ENCODE measurements at places on chromosomes 4 and X.

GRCh38 chrX:44570522-44570921 lies 27.9 kb upstream of the FUNDC1 start:
- no peak for DNase-seq

GRCh38 chrX:12979026-12979607 lies 4.2 kb downstream of the TMSB4X start:
- no peak for DNase-seq

- no peak for DNase-seq
Observed at GRCh38 chrX:107626916-107627315, 1.4 kb upstream of the PRPS1 start.

DNA sequence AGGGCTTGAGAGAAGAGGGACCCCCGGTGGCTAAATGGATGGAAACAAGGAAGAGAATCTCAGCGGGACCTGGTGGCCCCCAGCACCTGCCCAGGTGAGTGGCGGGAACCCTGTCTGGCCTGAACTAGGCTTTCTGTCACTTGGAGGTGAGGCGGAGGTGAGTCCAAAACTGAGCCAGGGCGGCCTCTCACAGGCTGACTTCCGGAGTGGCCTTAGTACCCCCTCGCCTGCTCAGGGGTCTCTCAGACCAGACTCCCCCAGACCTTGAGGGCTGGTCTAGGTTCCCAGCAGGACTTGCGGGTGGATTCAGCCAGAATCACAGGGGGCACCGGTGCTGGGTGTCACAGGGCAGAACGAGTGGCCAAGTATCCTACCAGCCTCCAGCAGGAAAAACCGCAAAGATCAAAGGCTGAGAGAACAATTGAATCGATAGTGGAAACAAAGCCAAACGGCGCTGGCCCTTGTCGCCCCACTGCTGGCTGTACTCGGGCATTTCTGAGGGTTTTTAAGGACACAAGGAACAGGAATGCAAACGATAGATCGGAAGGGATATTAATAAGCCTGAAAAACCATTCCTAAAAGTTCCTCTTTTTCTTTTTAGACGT lies 67.8 kb downstream of the WFS1 start:
- DNase-seq, result no peak

DNA sequence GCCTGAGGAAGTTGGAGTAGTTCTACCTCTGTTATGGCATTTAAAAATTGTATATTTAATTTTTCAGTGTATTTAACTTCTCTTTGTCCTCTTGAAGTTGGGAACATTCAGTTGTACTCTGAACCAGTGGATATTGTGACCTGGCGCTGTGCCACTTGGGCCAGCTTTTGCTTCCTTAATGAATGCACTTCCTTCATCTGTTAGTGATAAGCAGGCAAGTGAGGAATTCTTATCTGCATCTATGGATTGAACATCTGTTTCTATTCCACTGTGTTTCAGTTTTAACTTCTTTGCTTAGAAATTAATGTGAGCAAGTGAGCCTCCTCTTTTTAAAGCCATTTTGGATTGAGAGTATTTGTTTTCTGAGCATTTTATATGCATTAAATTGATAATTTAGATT lies 128.3 kb downstream of the UCHL1 start:
- DNase-seq, result no peak

DNA sequence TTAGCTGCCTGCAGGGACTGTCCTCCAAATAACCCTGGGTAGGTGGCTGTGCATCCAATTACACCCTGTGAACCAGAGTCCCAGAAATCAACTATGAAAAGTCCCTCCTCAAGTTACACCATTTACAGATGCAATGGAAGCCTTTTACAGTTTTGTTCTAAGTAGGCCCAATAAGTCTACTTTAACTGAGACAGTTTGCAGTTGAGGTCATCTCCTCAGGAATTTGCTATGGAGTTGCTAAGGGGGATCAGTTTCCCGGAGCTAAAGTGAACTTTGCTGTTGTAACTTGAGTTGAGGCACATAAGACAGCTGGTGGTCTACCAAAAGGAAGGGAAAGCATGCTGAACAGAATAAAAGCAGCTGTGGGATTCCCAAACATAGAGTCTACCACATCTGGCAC lies 121.6 kb upstream of the STK26 start:
- no peak for DNase-seq

GRCh38 chr4:70443329-70443728 lies 28.7 kb upstream of the MUC7 start:
- DNase-seq, result no peak

DNA sequence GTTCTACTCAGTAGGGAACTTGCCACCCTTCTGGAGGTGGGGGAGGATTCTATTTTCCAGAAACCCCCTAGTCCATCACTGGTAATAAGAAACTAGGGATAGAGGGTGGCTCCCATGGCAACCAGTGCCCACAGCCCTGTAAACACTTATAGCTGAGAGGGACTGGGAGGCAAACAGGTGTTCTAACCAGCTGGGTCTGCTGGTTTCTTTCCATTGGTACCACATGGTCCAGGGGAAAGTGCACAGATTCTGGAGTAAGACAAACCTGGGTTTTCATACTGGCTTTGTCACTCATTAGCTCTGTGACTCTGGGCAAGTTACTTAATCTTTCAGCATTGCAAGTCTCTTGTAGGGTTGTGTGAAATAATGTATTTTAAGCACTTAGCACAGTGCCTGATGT lies 26.9 kb downstream of the IGSF1 start:
- DNase-seq, result no peak

GRCh38 chrX:44494357-44494756 lies 48.3 kb downstream of the FUNDC1 start:
- DNase-seq, result no peak

- DNase-seq, result no peak
Observed at GRCh38 chr4:152328582-152328981, 207.3 kb downstream of the FBXW7 start.

GRCh38 chrX:44223150-44223549 lies 120.3 kb downstream of the EFHC2 start:
- DNase-seq, result no peak

- DNase-seq, result no peak
Observed at GRCh38 chr4:102230194-102230593, 115.1 kb downstream of the SLC39A8 start.

- DNase-seq, result no peak
Observed at GRCh38 chr4:105838082-105838481, 57.2 kb upstream of the NPNT start.

DNA sequence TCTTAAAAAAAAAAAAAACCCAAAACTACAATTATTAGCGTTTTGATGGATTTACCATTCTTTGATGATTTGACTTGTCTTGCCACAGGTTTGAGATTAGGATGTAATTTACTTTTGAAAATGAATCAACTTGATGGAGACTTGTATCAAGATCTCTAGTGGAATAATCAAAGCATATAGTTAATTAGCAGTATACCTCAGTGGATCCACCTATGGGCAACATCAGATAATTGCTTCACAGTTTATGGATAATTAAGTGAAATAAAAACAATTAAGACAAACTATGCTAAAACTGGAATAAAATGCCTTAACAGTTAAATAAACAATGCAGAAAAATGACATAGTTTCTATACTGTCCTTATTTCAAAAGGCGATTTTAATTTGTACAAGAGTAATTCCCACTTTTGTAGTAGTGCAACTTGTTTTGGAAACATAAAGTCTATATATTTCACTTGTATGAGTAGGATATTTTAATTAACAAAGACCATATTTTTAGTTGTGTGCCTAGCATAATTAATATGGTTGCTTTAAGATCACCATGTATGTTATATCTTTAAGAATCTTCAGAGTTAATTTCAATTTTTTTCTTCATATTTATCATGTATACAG lies 4.2 kb downstream of the CPEB2 start:
- no peak for DNase-seq

GRCh38 chr4:74543231-74543781 lies 98.4 kb downstream of the AREG start:
- no peak for DNase-seq

DNA sequence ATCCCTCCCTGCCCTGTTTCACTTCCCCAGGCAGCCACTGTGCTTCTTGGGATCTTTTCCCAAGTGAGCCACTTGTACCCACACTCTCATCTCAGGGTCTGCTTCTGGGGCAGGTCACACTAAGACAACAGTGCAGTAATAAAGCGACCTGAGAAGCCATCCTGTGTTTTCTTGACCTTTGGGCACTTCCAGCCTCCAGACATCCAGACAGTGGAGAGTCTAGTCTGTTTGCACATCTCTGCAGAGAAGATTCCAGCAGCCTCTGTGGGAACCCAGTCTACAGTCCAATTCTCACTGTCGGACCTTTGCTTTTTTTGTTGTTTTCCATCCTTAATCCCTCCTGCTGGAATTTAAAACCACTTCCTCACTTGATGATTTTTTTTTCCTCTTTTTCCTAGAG lies 50.3 kb upstream of the ATP6AP2 start:
- no peak for DNase-seq

GRCh38 chr4:81758574-81759264 lies 287.0 kb upstream of the RASGEF1B start:
- DNase-seq, result no peak

GRCh38 chrX:14941301-14941700 lies 68.1 kb downstream of the MOSPD2 start:
- DNase-seq, result no peak

- DNase-seq, result no peak
Observed at GRCh38 chrX:100395781-100396180, 14.3 kb downstream of the PCDH19 start.

DNA sequence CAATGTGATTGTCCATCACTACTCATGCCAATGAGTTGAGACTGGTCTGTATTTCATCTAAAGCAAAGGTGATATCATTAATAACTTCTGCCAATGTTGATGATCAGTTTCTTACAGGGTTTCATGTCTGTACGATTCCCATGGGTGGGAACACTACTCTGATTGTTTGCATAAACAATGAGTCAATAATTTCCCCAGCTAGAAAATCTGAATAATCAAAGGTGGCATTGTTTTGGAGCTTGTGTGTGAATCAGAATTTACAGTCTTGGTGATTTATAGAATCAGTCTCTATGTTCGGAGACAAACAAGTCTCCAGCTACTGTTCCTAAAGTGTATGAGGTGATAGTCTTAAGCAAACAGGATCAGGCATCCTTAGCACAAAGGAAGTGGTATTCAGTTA lies 35.5 kb upstream of the PARM1 start:
- DNase-seq, result no peak

GRCh38 chrX:148069759-148070503 lies 88.8 kb downstream of the FMR1NB start:
- DNase-seq, result no peak

- peak; percentile 68 for DNase-seq
Observed at GRCh38 chrX:40644821-40645358, 2.5 kb downstream of the CXorf38 start.

DNA sequence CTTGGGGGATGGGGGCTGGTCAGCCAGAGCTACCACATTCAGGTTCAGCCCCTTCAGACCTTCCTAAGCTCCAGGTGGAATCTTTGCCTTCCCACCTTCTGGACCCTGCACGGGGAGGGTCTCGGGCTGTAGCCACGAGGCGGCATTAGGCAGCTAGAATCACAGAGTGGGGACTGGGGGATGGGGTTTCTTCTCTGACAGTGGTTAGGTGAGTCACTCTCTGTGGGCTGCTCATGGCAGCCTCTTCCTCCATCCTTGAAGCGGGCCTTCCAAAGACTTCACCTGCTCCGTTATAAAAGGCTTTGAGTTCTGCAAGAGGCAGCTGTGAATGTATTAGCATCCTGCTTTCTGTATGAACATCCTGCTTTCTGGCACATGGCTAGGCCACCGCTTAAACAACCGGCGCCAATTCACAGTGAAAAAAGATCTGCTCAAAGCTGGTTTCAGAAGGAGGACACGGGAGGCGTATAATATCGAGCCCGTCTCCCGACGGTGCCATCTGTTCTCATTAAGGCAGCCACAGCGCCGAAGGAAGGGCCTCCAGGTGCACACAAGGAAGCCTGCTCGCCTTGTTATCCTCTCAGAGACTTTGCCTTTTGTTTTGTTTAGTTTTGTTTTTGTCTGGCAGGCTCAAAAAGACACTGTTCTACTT lies 74.3 kb upstream of the IGFBP7 start:
- DNase-seq, result no peak

- DNase-seq, result no peak
Observed at GRCh38 chrX:38232079-38232686, 11.5 kb upstream of the SRPX start.

- no peak for DNase-seq
Observed at GRCh38 chrX:94454606-94455005, 780.6 kb downstream of the FAM133A start.

- no peak for DNase-seq
Observed at GRCh38 chr4:76640353-76640910, 205.4 kb downstream of the SHROOM3 start.

DNA sequence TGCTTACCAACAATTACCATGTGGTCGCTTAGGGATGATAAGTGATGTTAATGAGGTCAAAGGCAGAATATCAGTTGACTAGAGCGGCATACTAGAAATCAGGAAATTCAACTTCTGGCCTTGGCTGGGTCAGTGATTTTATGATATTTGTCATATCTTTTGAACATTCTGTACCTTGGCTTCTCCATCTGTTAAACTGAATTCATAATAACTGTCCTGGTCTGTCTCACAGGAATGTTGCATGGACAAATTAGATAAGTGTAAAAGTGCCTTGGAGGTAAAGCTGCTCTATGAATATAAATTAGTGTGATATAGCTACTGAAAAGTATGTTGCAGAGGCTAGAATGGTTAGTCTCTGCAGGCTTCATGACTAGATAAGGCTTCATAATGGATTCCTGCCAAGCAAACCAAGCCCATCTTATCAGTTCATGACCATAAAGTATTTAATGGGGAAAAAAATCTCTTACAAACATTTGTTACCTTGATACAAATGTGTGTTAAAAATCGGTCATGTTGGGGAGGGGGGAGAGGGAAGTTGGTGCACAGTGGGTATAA lies 104.6 kb upstream of the BMPR1B start:
- DNase-seq, result no peak

- DNase-seq, result no peak
Observed at GRCh38 chrX:68832516-68833447, 4.0 kb downstream of the EFNB1 start.

DNA sequence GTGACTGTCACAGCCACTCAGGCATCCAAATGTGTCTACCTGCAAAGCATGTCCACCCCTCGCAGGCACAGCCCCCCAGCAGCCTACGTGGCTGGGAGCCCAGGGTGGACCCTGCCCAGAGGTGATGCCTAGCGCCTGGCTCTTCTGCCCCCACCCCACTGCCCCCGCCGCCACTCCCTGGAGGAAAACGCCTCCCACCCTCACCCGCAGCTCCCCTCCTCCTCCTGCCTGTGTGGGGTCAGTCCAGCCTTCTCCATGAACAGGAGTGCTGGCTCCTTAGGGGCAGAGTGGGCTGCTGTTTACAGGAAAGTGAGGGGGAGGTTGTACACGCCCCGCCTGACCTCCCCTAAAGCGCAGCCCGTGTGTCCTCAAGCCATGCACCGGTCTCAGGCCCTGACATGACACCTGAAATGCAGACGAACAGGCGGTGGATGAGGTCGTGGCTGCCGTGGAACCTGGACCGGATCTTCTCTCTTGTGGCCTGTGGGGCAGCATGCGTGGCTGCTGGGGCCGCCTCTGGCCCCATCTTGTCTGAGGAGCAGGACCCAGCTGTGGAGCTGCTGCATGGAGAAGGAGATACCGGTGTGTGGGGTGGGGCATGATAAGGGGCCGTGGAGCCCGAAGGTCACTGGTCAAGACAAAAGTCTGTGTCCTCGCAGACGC lies 11.9 kb upstream of the MXD4 start:
- no peak for DNase-seq

- DNase-seq, result no peak
Observed at GRCh38 chr4:107219681-107220080, 183.6 kb upstream of the DKK2 start.

Data from CD4-positive, alpha-beta T cell treated with Interleukin-6 for 4 hours (primary cell).